ENCODE measurements at places on chromosomes 7 and 10.

GRCh38 chr7:141484907-141485306 is 66.3 kb upstream of the AGK start:
- no peak for DNase-seq

DNA sequence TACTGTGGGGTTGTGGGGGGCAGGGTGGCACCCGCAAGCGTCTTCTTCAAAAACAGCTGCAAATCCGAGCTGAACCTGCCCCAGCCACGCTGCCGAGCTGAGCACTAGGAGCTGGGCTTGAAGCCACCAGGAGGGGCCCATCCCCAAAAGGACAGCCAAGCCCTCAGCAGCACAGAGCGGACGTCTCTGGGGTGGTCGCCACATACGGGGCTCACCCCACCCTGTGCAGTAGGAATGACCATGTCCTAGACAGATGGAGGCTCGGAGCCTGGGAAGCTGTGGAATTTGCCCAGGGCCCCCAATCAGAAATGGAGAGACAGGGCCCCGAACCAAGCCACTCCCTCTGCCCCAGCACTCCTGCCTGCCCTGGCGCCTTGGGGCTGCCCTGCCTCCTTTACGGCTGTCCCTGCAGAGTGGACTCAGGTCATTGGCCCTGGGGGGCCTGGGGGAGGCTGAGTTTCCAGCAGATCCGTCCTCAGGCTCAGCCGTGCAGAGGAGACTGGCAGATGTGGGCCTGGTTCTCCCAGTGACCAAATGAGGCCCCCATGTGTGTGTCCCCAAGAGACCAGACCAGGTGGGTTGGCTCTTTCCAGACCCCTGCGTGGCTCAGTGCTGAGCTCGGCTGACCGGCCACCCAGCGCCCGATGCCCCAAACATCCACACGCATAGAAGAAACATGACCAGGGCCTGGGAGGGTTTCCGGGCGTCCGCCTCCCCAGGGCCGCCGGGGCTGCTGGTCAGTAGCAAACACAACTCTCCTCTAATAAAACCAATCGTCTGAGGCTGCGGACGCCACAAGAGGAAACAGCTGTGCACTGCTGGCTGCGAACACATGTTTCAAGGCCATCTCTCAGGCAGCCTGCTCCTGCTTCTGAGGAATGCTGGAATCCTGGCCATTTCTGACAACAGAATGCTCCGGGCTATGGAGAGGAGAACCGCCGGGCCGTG is 54.9 kb downstream of the PDGFA start:
- DNase-seq, result no peak

GRCh38 chr7:41750661-41751540 is 48.0 kb upstream of the INHBA start:
- no peak for DNase-seq

DNA sequence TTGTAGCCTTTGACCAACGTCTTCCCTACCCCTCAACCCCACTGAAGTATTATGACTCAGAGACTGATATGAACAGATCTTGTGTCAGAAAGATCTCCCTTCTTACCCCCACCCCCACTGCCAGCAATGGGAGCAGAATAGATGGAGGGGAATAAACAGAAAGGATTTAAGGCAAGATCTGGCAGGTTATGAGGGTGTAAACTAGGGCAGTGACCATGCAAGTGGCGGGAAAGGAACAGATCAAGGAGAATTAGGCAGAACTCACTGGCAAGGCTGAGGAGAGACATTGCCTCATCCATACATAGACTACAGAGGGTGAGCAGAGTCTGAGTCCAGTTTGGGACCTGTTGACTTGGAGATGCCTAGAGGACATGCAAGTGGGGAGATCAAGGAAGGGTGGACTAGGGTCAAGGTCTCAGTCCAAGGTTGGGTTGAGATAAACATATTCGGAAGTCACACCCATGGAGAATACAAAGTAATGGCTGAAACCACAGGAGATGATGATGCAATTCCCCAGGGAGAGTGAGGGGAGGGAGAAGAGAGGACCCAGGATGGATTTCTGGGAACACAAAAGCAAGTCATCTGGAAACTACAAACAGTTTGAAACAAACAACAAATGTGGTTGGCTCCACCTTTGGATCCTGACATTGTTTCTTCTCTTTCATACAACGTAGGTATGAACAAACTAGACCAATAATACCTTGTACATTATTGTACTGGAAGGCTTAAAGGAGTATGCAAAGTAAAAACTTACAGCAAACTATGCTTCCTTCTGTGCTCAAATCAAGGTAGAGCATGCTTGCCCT is 44.9 kb upstream of the IL6 start:
- DNase-seq, result no peak

DNA sequence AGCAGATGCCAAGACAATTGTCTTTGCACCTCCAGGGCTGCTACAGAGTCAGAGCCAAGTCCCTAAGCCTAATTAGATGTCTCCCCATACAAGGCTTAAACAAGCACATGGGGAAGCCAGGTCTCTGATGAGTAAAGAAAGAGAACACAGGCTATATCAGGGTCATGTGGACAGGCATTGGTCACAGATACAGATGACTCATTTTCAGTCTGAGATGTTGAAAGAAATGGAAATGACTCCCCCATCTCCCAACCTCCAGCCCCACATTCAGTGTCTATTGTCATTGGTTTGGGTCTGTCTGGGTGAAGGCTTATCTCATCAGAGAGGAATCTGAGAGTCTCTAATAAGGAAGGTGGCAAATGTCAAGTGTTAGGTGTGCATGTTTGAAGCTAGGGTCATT is 290.1 kb upstream of the KIAA1217 start:
- DNase-seq, result no peak

GRCh38 chr7:70344726-70345125 is 746.5 kb downstream of the AUTS2 start:
- DNase-seq, result no peak

GRCh38 chr10:107340326-107340725 is 175.8 kb upstream of the SORCS1 start:
- no peak for DNase-seq

- no peak for DNase-seq
These were observed 52.9 kb downstream of the CYP26A1 start for GRCh38 chr10:93126483-93127052.

DNA sequence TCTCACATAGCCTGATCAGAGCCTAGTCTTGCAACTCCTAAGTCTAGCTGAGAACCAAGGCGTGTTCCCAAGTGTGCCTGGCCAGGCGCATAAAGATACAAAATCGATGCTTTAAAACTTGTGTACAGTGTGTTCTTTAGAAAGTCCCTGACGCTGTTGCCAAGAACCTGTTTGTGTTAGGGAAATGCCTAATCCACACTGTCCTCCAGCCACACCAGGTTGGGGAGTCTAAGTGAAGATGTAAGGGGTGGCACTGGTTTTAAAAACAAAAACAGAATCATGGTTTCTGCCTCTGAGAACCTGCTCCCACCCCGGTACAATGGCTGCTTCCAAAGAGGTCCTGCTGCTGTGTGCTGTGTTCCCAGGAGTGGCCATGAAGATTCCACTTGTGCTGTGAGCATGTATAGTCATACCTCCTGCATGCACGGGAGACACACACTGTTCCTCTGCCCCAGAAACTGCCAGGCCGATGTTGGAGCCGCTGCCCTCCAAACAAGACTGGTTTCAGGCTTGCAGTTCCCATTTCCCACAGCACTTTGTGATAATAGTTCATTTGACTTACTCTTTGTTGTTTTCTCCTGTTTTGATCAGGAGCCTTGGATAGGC is 88.5 kb downstream of the CCNY start:
- no peak for DNase-seq

- DNase-seq, result no peak
These were observed 15.9 kb downstream of the UBN2 start for GRCh38 chr7:139246905-139247304.

GRCh38 chr10:60575105-60575504 is 185.4 kb upstream of the ANK3 start:
- no peak for DNase-seq

- DNase-seq, result no peak
These were observed 134.7 kb upstream of the RHOBTB1 start for GRCh38 chr10:61078542-61079275.

- DNase-seq, result no peak
These were observed 85.4 kb upstream of the PHYHIPL start for GRCh38 chr10:59090817-59091622.

DNA sequence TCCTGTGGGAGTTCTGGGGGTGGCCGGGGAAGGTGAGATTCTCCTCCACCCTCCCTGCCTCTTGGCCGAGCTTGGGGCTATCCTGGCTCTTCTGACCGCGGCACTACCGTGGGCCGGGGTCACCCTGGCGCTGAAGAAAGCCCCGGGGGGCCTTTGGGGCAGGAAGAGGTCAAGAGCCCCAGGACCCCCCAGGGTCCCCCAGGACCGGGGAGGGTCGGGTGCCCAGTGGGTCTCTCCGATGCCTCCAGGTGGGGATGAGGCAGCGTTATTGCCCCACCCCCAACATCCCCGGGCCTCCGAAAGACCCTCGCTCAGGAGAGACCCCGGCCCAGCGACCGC is 439 bp upstream of the KNDC1 start:
- DNase-seq, result no peak
